Heart left ventricle (tissue), 16 donors: ENCODE measurements at places on chromosomes 12 and 14. TPM values are rescaled to one million over a fixed set of nuclear protein-coding genes. Genes with fewer than 3 reads are reported as not detected.

DNA sequence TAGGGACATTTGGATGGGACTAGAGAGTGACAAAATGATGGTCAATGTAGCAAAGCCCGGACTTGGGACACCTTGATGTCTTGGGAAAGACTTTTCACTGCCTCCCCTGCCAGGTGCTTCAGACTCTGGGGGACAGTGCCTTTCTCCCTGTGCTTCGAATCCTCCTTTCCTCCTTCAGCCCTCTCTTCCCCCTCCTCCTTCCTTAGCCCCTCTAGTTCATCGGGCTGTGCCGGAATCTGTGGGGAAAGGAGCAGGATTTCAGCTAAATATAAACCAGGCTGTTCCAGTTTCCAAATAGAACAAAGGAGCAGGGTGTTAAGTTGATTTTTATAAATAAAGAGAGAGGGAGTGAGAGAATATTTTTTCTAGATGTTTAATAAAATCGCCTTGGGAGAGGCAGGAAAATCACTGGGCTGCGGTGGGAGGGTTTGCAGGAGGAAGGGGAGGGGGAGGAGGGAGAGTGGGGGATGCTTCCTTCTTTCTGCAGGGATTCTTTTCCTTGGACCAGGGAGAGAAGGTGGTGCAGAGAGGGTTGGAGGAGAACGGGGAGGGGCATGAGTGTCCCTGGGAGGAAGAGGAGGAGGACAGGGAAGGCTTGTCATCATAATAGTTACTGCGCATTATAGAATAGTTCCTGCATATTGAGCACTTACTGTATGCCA is 21.3 kb upstream of the CABP1 start:
- no peak for DNase-seq

GRCh38 chr12:4068981-4069669 is 195.9 kb upstream of the PARP11 start:
- no peak for DNase-seq

The KRT71 gene
- total RNA-seq, result not detected

The MGST1 gene
- 5.0 TPM for total RNA-seq

DNA sequence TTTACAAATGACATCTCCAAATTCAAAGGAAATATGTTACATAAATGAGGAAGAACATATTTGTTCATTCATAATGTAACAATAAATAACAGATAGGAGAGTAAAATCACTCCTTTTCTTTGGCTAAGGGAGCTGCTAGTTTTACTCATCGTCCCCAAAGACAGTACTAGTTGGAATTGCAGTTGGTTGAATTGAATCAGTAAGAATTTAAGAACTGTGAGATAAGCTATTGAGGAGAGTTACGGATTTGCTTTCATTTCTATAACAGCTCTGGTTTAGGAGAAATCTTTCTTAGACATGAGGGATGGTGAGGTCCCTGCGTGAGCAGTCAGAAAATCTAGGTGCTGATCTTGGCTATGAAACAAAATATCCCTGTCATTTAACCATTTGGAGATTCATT is 402.8 kb downstream of the AEBP2 start:
- DNase-seq, result no peak

DNA sequence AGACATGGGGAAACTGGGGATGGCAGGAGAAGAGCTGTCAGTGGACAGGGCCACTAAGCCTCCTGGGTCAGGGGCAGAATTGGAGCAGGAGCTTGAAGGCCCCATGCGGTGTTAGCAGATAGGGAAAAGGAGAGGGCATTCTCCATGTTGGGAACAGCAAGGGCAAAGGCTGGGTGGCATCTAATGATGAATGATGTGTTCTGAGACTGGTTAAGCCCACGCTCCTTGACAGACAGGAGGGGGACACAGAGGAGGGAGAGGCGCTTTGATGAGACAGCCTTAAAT is 63.0 kb downstream of the CLMN start:
- no peak for DNase-seq

The RND1 gene
- 1.2 TPM for total RNA-seq

- DNase-seq, result no peak
These were observed 45.6 kb upstream of the BCL2L14 start for GRCh38 chr12:12024911-12025682.

DNA sequence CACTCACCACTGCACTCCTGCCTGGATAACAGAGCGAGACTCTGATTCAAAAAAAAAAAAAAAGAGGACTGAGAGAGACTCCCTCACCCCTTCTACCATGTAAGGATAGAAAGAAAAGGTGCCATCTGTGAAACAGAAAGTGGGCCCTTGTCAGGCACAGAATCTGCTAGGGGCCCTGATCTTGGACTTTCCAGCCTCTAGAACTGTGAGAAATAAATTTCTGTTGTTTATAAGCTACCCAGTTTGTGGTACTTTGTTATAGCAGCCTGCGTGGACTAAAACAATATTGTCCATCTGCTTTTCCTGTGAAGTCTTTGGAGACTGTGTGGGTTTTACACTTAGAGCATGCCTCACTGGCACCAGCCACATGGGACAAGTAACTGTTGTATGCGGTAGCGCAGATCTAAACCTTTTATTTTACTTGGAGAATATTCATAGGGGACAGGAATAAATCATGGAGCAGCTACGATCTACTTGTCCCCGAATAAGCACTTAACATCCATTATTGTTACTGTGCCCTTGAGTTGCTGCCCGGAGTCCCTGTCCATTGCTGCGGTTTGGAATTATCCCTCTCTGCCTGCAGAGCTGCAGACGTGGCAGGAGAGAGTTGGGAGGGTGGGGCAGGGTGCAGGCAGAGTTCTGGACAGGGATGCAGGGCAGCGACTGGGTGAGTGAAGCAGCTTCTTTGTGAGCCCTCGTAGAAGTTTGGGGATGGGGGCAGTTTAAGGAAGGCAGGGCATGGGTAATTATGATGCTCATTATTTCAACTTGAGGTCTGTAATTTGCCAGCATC is 52.4 kb upstream of the STON2 start:
- DNase-seq, result no peak

The RAP1B gene
- 54.2 TPM for total RNA-seq

DNA sequence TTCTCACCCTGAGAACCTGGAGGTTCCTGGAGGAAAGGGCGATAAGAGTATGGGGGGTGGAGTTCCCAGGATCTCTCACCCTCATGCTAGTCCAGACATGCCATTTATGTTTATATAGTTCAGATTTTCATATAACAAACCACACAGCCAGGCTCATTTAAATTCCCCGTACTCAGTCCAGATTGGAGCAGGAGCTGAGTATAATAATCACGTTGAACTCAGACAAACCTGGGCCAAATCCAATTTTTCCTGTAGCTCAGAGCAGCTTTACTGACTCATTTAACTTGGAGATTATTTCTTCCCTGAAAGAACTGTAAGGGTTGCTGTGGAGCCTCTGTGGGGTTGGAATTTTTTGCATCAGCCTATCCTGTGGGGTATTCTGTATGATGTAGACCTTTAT is 660.8 kb downstream of the TMEM121 start:
- DNase-seq, result no peak

- DNase-seq, result no peak
These were observed 36.2 kb upstream of the TUBA1C start for GRCh38 chr12:49228653-49229052.

The KCNMB4 gene
- 3.6 TPM for total RNA-seq

The SPIC gene
- not detected for total RNA-seq

GRCh38 chr12:1591034-1591433 is 3.3 kb downstream of the FBXL14 start:
- DNase-seq, result no peak

DNA sequence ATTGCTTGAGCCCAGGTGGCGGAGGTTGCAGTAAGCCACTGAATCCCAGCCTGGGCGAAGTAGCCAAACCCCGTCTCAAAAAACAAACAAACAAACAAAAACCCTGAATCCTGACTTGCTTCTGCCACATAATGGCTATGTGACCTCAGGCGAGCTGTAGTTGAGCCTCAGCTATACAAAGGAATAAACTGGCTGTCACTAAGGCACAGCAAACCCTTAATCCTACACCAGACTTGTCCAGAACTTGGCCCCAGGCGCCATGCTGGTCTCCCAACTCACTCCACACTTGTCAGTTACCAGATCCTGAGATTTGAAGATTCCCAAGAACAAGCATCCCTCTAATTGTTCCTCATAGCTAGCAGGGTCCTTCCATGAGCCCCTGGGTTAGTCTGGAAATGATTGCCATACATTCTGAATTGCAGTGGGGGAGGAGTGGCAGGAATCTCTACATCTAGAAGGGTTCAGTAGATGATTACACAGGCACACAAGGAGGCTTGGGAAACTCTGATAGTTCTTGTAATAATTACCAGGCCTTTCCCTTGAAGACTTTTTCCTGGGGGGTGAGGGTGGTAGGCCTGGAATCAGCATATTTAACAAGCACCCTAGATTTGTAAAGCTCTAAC is 9.9 kb downstream of the MAP3K12 start:
- DNase-seq, result no peak

GRCh38 chr14:59339524-59340330 is 125.5 kb downstream of the GPR135 start:
- no peak for DNase-seq

DNA sequence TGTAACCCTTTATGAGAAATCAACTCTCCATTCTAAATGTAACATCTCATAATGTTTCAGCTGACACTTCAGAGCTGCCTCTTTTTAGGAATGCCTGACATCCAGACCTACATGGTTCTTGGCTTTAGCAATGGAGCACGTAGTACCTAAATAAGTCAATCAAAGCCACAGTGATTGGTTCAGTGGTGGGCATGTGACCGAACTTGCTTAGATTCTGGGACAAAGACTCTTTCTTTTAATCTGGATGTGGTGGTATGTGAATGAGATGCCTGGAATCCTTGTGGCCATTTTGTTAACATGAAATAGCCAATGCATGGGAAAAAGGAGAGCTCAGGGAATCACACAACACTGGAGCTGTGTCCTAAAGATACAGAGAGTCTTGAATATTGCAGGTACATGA is 11.8 kb downstream of the GPR65 start:
- no peak for DNase-seq

The AICDA gene
- total RNA-seq, result not detected

GRCh38 chr12:24418157-24418556 is 468.7 kb upstream of the SOX5 start:
- no peak for DNase-seq

GRCh38 chr14:44846232-44846824 is 115.4 kb downstream of the KLHL28 start:
- DNase-seq, result no peak

GRCh38 chr14:99065551-99065950 is 206.4 kb downstream of the BCL11B start:
- no peak for DNase-seq

- DNase-seq, result no peak
These were observed 153.8 kb upstream of the DDHD1 start for GRCh38 chr14:53306911-53307310.

GRCh38 chr12:52630008-52630500 is 11.7 kb upstream of the KRT73 start:
- DNase-seq, result no peak

The TTC9 gene
- 3.0 TPM for total RNA-seq
